ENCODE measurements at places on chromosomes 1 and 21.

GRCh38 chr1:184056921-184057555, 5.5 kb downstream of the TSEN15 start:
- no peak for DNase-seq

GRCh38 chr1:87495147-87495546, 166.5 kb downstream of the LMO4 start:
- DNase-seq: no peak

DNA sequence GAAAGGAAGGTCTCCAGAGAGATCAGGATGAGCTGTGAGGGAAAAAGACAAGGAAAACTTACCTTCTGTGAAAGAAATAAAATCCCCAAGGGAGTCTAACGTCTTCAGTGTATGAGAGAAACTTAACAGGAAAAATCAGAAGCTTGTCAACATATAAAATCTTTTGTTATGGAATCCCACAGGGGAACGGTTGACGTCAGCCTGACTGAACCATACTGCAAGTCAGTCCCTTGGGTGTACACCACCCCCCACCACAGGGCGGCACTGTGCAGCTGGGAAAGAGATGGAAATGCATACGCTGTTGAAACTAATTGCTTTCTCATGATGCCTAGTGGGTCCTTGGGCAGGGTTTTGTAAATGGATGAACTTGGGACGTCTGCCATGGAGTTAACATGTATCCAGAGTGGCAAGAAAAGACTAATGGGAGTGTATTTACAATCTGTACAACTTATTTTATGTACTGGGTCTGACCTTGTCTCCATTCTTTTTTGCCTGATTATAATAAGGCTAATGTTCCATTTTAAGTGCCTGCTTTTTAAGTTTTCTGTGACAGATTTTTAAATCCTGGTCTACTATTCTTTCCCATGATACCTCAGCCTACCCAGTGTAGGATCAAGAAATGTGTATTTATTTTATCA, 22.7 kb downstream of the UTP25 start:
- no peak for DNase-seq

DNA sequence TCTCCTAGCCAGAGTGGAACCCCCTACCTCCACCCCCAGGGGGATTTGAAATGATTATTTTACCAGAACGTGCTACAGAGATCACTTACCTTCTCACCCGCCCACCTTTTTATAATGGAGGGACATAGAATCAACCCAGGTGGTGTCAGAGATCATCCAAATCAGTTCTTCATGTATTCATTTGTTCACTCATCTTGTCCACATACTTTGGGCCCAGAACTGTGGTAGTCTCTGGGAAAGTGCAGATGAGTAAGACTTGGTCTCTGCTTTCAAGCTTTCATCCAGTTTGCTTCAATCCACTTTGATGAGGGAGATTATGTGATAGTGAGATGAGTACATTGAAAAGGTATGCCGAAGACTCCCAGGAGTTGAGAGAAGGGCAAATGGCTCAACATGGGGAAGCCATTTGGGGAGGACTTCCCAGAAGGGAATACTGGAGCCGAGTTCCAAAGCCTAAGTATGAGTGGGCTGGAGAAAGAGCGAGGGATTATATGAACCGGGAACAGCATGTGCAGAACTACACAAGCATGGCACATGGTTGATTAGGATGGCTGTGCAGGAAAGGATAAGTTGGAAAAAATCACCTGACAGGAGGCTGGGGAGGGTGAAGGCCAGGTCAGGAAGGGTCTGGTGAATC, 1.9 kb downstream of the FGGY start:
- DNase-seq: no peak

GRCh38 chr21:28932717-28933116, 60.0 kb downstream of the LTN1 start:
- DNase-seq: no peak

DNA sequence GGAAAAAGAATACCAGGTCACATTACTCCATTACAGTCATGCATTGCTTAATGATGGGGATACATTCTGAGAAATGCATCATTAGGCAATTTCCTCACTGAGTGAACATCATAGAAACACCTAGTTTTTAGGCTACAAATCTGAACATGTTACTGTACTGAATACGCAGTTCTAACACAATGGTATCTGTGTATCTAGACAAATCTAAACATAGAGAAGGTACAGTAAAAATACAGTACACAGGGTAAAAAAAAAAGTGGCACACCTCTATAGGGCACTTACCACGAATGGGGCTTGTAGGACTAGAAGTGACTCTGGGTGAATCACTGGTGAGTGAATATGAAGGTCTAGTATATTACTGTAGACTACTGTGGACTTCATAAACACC, 115.7 kb downstream of the AKT3 start:
- no peak for DNase-seq

DNA sequence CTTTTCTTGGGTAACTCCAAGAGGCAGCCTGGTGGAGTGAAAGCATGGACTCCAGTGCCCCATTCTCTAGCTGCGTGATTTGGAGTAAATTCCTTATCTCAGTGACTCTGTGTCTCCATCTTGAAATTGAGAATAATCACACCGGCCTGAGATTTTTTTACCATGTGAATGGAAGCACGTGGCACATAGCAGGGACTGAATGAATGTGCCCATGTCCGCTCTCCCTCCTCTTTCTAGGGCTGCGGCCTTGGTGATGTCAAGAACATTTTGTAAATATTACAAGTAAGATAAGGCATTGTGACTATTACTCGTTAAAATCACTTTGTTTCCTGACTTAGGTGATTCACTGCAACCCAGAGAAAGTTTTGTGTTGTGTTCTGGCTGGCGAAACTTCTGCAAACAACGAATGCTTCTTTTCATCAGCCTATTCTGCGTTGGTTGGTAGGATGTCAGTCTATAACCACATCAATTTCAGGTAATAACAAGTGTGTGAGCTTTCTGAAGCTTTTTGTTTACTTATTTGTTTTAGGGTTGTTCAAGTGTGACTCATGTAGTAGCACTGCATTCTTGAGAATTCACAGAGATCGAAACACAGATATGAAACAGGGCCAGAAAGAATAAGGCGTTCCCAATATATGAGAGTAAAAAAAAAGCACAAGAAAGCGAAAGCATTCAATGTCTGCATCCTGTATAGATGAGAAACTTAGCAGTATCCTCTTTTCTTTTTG, 135.7 kb upstream of the SLC45A1 start:
- DNase-seq: no peak

DNA sequence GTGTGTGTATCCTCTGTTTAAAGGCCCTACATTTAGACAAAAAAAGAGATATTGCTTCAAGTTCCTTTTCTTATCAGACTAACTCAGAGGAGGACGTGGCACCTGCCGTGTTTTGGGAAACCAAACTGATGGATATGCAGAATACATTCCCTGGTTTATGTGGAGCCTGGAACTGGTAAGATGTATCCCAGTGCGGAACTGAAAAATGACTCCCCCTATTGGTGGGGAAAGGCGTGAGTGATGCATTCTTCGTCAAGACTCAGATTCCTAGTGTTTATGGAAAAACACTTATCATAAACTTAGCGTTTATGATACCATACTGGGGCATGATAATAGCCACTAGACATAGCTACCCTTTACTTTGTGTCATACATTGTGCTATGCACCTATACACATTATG, 154.2 kb downstream of the ZNF326 start:
- no peak for DNase-seq

DNA sequence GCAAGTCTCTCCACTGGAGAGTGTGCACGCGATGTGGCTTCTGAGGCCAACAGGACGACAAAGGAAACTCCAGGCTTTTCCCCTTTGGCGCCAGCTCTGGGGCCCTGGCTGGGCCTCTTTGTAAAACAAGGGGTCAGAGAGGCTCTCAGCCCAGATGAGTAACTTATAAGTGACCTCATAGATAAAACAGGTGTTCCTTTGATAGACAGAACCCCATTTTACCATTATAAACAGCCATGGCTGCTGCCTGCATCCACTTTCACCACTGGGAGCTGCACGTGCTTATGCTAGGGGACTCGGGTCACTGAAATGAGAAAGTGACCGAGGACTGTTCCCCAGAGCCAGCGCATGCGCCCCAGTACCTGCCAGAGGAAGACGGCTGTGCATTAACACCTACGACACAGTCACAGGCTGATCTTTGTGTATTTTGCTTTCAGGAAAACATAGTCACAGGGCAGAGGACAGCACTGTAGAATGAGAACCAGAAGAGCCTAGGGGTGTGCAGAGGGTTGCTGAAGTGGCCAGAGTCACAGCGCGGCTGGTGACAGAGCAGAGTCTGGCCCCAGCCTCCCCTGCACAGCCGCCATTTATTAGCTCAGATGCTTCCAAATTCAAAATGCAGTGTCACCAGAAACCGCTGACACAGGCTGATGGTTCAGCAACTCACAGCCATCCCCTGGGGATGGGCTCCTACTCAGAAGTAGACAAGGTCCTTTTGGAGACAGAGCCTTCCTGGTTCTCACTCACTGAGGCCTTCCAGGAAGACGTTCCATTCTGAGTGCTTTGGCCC, 12.7 kb downstream of the RNF207 start:
- no peak for DNase-seq

GRCh38 chr1:198656500-198656932, 17.7 kb downstream of the PTPRC start:
- peak; percentile 52 for DNase-seq

DNA sequence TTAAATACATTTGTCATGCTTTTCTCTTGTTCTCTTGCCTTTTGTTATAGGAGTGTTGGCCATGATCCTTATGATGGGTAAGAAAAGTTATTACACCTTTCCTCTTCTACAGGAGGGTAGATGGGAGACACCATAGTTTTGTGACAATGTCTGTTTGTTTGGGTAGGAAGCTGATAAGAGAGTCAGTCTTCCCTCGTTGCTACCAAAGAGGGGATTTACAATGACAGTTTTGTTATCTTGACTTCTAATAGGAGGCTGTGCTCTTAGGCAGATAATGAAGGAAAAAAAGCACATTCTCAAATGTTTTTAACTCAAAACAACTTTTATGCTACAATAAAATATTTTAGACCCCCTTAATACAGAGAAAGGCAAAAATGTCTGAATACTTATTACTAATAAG, 48.0 kb upstream of the WLS start:
- no peak for DNase-seq

GRCh38 chr1:13813398-13814012, 113.5 kb downstream of the PRDM2 start:
- DNase-seq: peak; percentile 38

DNA sequence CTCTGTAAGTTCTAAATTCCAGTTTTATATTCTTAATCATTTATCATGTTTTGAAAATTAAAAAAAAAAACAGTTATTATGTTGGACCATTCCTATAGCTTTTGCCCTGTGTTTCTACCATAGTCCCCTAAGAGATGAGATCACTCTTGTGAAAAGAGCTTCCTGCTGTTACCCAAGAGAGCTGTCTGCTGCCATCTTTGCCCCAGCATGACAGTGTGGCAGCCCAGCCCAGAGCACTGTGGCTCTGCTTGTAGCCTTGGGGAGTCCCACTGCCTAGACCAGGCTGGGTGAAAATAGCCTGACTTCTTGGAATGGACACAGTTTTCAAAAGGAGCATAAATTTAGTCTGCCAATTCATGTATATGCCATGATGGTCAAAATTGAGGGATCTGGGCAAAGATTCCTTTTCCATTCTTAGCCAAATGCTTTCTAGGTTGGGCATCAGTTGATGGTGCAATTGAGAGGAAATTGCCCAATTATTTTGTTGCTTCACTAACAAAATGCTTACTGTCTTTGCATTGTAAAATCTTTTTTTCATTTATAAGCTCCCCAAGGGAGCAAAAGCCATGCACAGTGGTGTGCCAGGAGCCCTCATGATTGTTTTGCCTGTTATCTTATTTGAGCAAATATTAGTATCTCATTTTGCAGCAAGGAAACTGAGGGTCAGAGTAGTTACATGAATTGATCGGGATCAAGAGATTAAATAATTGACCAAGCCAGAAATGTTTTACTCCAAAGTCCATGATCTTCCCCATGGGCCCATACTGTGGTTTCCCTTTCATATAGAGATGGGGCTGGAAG, 72.8 kb downstream of the ETS2 start:
- DNase-seq: no peak

- DNase-seq: peak; percentile 7
Observed at GRCh38 chr1:40143891-40144575, 17.2 kb upstream of the RLF start.

DNA sequence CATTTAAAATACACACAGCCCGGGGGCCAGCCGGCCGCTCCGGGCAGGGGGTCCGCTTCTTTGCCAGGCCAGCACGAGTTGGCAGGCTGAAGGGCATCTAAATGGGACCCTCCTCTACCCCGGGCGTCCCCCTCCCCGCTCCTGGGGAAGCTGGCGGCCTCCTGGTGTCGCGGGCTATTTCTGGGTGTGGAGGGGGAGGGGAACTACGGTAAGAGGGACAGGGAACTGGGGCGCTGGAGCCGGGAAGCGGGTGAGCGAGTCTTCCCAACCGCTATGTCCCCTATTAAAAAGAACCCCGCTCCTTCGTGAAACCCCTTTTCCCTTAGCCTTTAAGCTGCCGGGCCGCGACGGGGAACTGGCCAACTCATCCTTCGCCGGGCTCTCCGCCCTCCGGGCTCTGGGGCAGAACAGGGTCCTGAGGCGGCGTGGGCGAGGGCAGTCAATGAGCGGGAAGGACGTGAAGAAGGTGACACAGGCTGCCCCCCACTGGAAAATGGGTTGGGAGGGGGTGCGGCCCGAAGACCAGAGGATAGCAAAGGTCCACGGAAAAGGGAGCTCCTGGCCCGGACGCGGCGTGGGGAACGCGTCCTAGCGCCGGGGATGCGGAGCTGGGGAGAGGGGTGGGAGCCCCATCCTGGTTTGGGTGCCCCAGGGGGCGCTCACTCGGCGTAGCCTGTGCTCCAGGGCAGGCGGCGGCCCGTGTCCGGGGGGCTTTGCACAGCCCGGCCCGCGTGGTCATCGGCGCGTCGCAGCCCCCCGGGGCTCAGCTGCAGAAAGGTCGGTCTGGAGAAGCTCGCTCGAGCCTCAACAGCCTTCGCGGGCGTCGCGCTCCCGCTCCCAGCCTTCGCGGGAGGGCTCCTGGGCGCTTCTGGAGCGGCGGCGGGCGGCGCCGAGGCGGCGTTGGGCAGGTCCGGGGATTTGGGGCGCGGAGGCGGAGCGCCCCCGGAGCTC, 544 bp downstream of the PPM1J start:
- DNase-seq: no peak

- no peak for DNase-seq
Observed at GRCh38 chr1:19445417-19446342, 39.7 kb downstream of the CAPZB start.

GRCh38 chr1:167090314-167090942, at the start of gene GPA33:
Gene GPA33 (minus strand): TSS chr1:167090377. CDS start chr1:167090287, 90 bp downstream.
- DNase-seq: no peak

GRCh38 chr1:100866041-100866900, 28.4 kb downstream of the EXTL2 start:
- DNase-seq: no peak

- DNase-seq: no peak
Observed at GRCh38 chr1:205434738-205435137, 12.9 kb upstream of the LEMD1 start.

DNA sequence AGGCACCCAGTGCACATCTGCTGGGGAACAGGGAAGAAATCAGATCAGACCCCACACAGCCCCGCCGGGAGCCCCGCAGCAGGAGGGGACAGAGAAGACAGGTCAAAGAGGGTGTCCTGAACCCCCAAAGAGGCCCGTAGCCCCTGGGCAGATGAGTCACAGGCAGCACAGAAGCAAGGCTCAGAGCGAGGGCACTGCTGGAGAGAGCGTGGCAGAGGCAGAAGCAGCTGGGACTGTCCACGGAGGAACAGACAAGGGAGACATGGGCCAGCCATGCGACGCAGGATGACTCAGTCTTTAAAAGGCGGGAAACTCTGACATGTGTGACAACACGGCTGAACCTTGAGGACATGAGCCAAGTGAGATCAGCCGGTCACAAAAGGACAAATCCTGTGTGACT, 14.5 kb upstream of the PRDM16 start:
- DNase-seq: no peak

GRCh38 chr21:36783612-36784374, 84.9 kb downstream of the SIM2 start:
- no peak for DNase-seq

- no peak for DNase-seq
Observed at GRCh38 chr1:72763481-72763880, 481.1 kb upstream of the NEGR1 start.
